ENCODE measurements at places on chromosomes 2 and 18. TPM values are rescaled to one million over a fixed set of nuclear protein-coding genes. Genes with fewer than 3 reads are reported as not detected.

DNA sequence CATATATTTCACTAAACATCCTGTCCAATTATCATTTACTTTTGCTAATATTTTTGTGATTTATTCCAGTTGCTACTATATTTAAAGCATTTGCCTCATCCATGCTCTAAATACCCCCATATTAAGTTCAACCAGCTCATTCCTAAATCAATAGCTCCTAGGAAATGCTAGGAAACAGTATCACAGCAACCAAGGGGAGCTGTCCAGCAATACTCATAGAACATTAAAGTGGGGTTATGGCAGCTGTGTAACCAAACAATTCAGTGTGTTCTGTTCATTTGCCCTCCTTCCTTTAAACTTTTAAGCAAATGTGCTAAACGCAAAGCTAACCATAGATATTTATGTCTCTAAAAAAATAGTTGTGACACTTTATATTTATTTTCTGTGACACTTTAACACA is 41.1 kb downstream of the ACVR1C start:
- no peak for DNase-seq

DNA sequence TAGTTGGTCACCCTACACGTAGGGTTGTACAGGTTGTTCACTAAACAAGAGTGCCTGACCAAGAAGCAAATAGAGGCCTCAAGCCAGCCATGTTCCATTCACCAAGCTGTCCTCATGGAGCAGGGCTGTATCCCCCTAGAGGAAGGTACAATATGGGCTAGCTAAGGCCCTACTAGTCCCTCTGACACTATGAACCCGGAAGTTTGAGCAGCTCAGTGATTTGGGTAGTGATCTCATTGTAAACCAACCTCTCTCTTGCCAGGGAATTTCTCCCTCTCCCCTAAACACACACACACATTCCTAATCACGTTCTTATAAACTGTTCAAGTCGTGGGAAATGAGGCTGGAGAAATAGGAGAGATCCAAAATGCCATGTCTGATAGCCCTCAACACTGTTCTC is 6.7 kb upstream of the CYS1 start:
- DNase-seq = peak; percentile 33

DNA sequence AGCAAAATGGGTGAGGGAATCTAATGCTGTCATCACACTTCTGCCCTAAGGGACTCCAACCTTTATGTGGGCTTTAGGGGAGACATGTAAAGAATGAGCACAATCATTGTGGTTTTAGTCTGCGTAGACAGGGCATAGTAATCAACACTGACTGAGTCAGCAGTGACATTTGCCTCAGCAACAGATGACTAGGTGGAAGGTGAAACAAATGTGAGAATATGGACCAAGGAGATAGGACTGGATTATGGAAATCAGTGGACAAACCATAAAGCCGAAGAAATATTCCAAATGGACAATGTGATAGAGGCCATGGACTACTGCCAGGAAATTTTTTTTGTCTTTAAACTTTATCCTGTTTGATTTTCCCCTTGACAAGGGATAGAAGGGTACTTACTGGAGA is 83.9 kb downstream of the PDK1 start:
- no peak for DNase-seq

DNA sequence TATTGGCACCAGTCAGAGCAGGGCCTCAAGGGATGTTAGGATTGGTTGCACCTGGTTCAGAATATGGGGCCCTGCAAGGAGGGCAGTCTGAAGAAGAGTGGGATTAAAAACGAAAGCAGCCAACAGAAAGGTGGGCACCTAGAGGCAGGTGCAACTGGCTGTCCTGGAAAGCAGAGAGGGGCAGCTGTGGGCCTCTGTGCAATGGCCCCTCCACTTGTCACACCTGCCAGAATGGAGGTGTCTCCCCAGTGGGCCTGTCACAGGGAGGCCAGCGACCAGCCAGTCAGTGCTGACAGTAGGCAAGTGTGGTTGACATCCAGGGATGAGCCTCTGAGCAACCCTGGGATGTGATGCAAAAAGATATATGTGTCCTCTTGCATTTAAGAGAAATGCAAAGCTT is 37.7 kb downstream of the INPP4A start:
- DNase-seq = no peak

GRCh38 chr2:173657996-173658717 is 303.5 kb downstream of the CDCA7 start:
- peak; percentile 80 for DNase-seq

DNA sequence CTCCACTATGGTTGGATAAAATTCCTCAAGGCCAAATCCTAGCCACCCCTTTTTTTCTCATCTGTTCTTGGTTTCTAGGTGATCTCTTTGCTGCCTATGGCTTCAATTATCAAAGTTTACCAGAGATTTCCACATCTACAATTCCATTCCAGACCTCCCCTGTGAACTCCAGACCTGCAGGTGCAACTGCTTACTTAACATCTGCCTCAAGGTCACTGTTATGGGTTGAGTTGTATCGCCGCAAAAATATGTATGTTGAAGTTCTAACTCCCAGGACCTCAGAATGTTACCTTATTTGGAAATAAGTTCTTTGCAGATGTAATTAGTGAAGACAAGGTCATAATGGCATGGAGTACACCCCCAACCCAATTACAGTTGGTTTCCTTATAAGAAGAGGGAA is 60.4 kb upstream of the SOS1 start:
- DNase-seq = no peak

- no peak for DNase-seq
Observed at GRCh38 chr2:20614201-20615067, 36.5 kb downstream of the HS1BP3 start.

GRCh38 chr18:14089781-14090180 is 42.5 kb downstream of the ZNF519 start:
- no peak for DNase-seq

- no peak for DNase-seq
Observed at GRCh38 chr18:34528177-34528576, 181.9 kb upstream of the DTNA start.

DNA sequence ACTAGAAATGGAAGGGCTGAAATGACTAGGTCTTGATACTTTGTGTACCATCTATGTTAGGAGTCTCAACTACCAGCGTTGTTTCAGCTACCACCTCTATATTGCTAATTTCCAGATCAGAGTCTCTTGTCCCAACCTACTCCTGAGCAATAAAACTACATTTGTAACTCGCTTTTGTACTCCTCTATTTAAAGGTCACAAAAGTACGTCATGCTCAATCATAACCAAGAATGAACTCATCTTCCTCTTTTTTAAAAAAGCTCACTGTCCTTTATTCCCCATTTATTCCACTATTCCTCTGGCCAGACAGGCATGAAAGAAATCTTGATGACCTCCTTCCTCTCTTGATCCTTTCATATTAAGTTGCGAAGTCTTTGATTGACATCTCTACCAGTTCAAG is 11.2 kb upstream of the MATN3 start:
- DNase-seq = no peak

DNA sequence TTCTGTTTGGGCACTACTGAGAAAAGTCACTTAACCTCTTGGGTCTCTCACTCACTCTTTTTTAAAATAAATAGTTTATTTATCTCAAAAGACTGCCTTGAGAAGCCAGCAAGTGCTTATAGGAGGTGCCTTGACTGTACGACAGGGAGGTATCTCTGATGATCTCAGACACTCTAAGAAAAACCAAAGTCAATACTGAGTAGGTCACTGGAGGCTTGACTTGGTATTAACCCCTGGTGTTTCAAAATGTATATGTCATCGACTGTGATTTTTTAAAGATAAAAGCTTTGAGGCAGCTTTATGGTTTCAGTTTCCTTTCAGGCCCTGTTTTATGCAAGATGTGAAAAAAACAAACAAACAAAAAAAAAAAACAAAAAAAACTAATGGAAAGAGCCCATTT is 33.7 kb downstream of the MREG start:
- peak; percentile 57 for DNase-seq

- DNase-seq = no peak
Observed at GRCh38 chr2:60984720-60985119, 32.8 kb upstream of the PEX13 start.

- no peak for DNase-seq
Observed at GRCh38 chr2:101037161-101037755, 35.2 kb downstream of the RPL31 start.

DNA sequence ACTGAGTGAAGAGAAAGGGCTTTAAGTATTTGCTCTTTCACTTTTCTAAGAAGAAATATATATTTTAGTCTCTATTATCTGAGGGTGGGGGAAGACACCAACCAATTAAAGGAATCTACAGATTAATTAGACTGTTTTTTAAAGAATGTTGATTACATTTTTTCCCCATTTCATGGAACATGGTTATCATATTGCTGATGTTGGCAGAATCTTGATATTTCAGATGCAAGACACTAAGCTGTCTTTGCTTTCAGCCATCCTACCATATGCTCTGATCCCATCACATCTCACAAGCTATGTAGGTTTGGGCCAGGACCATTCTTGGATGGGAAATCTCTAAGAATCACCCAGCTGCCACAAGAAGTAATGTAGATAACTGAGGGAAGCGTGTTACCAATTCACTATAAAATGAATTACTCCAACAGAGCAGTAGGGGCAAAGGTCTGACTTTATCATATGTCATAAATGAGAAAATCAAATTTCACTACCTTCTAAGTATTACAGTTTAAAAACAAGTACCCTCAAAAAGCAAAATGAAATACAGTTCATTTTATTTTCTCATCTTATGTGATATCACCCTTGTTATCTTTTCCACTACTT is 6.7 kb upstream of the TBR1 start:
- DNase-seq = no peak

DNA sequence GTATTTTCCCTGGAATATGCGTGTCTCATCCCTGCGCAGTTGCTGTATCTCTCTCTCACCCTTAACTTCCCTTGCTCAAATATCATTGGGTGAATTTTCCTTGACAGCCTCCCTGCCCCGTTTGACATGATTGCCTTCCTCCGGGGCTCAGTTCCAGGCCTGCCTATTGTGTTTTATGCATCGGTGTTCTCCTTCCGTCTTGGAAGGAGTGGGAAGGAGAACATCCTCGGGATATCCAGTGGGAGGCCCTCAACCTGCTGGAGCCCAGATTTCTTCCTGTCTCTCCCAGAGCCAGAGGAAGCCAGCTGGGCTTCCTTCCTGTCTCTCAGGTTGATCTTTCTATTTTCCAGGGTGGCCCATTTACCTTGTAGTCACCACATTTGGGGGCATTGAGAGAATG is 434.7 kb upstream of the HS6ST1 start:
- no peak for DNase-seq

GRCh38 chr2:33337981-33338380 is 138.5 kb upstream of the RASGRP3 start:
- no peak for DNase-seq

DNA sequence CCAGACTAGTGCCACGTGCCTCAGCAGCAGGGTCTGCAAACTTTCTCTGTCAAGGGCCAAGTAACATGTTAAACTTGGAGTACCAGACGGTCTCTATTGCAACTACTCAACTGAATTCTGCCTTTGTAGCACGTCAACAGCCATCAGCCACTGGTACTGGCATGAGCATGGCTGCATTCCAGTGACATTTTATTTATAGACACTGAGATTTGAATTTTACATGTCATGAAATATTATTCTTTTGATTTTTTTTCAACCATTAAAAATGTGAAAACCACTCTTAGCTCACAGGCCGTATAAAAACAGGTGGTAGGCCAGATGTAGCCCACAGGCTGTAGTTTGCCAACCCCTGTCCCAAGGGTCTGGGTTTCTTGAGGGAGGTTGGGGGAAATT is 199.7 kb downstream of the TPGS2 start:
- no peak for DNase-seq

- no peak for DNase-seq
Observed at GRCh38 chr2:36805635-36806224, 109.2 kb downstream of the VIT start.

DNA sequence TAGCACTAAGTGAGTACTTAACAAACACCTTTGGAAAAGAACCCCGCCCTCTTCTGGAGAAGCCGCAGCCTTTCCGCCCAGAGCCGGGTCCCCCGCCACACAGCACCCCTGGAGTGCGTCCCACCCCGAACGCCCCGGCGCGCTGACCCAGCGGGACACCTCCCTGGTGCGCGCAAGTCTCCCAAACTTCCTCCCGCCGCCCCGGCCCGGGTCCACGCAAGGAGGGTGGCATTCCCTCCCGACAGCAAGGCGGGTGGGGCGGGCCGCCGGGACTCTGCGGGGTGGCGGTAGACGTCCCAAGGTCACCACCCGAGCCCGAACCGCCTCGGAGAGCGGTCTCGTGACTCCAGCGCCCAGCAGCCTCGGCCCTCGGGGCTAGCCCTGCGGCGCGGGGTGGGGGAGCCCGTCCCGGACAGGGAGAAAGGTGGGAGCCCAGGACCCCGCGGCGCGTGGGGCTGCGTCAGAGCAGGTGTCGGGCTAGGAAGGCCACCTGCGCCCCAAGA is 598 bp downstream of the CCDC93 start:
- DNase-seq = no peak

GRCh38 chr18:12328179-12328823 is 20.3 kb downstream of the TUBB6 start:
- DNase-seq = no peak

GRCh38 chr2:211070547-211070946 is 514.1 kb downstream of the CPS1 start:
- no peak for DNase-seq

GRCh38 chr2:98787700-98788099 is 56.8 kb upstream of the MGAT4A start:
- DNase-seq = no peak

GRCh38 chr2:203656522-203657287 is 49.7 kb upstream of the CD28 start:
- DNase-seq = peak; percentile 76

- DNase-seq = no peak
Observed at GRCh38 chr18:5456577-5457461, 87.0 kb downstream of the EPB41L3 start.

GRCh38 chr2:173631127-173631460 is 276.4 kb downstream of the CDCA7 start:
- DNase-seq = peak; percentile 27

DNA sequence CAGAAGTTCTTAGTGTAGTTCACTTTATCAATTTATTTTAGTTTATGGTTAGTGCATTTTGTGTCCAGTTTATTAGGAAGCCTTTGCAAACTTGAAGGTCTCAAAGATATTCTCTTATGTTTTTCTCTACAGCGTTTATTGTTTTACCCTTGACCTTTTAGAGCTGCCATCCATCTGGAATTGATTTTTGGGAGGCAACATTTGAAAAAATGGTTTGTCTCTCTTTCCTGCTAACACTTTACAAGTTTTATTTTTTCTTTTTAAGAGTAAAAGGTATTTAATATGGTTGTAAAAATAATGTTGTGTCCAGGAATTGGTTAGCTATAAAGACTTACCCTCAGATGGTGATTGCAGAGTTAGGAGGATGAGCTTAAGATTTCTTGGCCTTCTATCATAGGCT is 14.0 kb downstream of the GORASP2 start:
- no peak for DNase-seq

DNA sequence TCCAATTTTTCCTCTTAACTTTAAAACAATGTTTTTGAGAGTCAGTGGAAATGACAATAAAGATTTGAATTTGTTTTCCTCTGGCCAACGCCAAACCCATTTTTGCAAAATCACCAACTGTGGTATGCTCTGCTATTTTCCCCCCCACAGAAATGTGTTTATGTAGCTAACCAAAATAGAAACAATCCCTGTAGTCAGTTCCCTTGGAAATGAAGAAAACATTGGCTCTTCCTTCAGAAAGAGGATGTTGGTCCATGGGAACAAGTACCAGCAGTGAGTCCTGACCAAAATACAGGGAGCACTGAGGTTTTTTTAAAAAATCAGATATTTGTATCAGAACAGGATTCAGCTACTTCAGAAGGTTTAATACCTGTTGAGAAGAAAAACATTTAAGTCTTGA is 65.3 kb downstream of the SLC40A1 start:
- no peak for DNase-seq

Gene KLHL41
- 0.05 TPM for polyA plus RNA-seq

Gene MGAT4A
- 0.61 TPM for polyA plus RNA-seq

Gene IL18R1
- 0.87 TPM for polyA plus RNA-seq

Gene IMMT
- polyA plus RNA-seq = 107 TPM

Gene LIMS3
- not detected for polyA plus RNA-seq

Gene DLGAP1
- 0.09 TPM for polyA plus RNA-seq

Data from A549 (cell line).